Stimulated activated CD8-positive, alpha-beta memory T cell treated with anti-CD3 and anti-CD28 coated beads, Interleukin-7, amount 100 ng/mL, for 48 hours (primary cell): ENCODE measurements at places on chromosomes 2 and 18.

DNA sequence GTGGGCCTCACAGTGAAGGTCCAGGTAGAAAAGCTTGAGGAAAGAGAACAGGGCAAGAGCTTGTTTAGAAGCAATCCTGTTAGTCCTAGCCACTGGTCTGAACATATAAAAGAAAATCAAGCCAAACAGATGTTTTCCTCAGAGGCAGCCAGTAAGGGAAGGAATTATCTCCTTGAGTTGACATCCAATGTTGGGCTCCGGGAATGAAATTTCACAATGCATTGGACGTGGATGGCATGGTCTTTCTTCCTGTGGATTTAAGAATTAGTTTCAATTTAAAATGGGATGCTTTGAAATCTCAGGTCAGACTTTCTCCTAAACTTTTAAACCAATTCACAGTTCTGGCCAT, 92.1 kb downstream of the ACKR3 start:
- DNase-seq, result no peak

DNA sequence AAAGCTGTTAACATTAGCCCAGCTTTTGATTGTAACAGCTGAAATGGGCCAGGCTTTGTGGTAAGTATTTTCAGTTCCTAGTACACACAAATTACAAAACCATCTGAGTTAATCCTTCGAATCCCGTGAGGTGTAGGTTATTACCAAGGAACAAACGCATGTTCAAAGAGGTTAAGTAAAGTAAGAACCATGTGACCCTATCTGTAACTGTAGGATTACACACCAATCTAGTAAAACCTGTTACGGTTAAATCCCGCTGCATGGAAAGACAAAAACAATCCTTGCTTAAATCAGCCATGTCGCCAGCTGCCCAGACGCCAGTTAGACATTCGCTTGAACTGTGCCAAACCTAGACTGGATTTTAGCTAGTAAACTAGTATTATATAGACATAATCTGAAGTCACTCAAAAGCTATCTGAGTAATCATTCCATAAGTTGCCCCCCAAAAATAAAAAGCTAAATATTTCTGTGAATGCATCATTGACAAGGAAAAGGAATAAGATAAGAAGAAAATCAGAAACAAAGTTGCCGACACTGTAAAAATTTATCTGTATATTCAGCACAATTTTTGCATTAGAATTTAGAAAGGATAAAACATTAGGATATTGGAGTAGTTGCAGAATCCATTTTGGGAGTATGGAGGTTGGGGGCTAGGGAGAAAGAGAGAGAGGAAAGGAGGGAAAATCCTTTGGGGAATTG, 638.0 kb downstream of the CNTNAP5 start:
- no peak for DNase-seq

GRCh38 chr18:10343778-10344177, 110.7 kb upstream of the APCDD1 start:
- no peak for DNase-seq

- DNase-seq, result no peak
Observed at GRCh38 chr2:241936457-241937133, 67.1 kb downstream of the RTP5 start.

GRCh38 chr2:178428396-178428806, 22.6 kb downstream of the PRKRA start:
- no peak for DNase-seq
